Left ventricle myocardium superior (tissue), 1 donor: ENCODE measurements at places on chromosomes 1 and 21. TPM values are rescaled to one million over a fixed set of nuclear protein-coding genes. Genes with fewer than 3 reads are reported as not detected.
A peak's percentile ranks its signal among the peaks of the same experiment; 100 is the strongest.

S100A6 gene
- total RNA-seq, result 201 TPM

- DNase-seq, result peak; percentile 23
These were observed 13.5 kb downstream of the COL18A1 start for GRCh38 chr21:45418301-45419071.

- no peak for DNase-seq
These were observed 47.1 kb downstream of the UMODL1 start for GRCh38 chr21:42117967-42118780.

THEM5 gene
- not detected for total RNA-seq

- DNase-seq, result no peak
These were observed 40.4 kb downstream of the UBR4 start for GRCh38 chr1:19169642-19170041.

FCGR3A gene
- 19.9 TPM for total RNA-seq

GRCh38 chr1:44101328-44101727, 17.3 kb upstream of the KLF17 start:
- no peak for DNase-seq

DNA sequence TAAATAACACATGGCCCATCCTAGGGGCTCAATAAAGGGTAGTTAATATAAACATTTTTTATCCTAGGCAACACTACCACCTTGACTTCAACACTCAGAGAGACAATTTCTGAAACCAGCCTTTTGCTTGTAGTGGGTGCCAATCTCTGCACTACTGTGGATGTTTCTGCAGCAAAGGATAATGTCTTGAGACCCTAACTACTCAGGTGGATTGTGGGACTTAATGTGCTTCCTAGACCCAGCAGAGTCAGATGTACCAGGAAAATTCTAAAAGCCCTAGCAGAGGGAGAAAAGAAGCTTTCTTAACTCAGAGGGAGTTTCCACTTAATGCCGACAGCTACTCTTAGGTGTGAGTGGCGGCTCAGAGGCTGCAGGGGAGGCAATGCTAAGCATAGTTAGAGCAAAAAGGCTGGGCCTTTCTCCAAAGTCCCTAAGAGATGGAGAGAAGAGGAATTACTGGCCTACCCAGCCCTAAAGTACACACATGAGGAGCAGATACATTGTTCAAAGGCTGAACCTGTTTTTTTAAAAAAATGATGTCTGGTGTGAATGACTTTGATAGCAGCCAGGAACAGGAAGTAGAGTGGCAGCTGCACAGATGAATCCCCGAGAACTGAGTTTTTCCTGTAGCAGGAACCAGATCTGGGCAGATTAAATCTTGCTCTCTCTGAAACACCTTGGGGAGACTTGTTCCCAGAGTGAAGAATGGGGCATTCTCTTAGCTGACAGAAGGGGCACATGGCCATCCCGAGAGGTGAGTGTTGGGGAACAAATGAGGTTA, 33.5 kb upstream of the ABCD3 start:
- DNase-seq, result no peak
